ENCODE measurements at places on chromosomes 11 and 22.

- no peak for DNase-seq
Measured at GRCh38 chr11:47861728-47862127, 13.6 kb upstream of the NUP160 start.

DNA sequence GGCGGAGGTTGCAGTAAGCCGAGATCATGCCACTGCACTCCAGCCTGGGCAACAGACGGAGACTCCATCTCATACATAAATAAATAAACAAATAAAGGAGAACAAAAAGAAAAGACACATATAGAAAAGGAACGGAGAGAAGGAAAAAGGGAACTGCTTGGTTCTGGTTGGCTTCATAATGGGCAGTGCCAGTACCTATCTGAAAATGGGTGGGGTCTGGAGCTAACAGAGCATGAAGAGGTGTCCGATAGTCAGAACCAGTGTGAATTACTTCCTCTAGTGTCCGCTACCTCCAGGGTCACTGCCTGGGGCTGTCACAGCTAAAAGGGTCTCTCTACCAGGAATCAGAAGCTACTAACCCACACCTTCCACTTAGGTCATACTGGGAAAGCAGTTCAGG is 27.2 kb upstream of the TTC28 start:
- no peak for DNase-seq

DNA sequence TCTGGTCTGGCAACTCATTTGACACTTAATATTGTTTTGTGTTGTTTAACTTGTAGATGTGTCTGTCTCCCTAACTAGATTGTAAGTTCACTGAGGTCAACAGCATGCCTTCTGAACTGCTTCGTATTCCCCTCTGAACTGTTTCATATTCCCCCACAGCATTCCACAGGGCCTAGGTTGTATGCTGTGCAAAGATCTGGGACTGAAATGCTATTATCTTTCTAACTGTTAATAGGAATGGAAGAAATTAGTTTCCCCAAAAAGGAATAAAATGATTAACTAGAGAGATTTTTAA is 38.2 kb downstream of the ZNRF3 start:
- DNase-seq, result no peak

GRCh38 chr11:47270331-47271271 is 668 bp downstream of the MADD start:
- peak; percentile 62 for DNase-seq

GRCh38 chr22:19959587-19960490 is 18.2 kb upstream of the TXNRD2 start:
- DNase-seq, result no peak

- no peak for DNase-seq
Measured at GRCh38 chr11:33703234-33703633, 2.6 kb upstream of the C11orf91 start.

DNA sequence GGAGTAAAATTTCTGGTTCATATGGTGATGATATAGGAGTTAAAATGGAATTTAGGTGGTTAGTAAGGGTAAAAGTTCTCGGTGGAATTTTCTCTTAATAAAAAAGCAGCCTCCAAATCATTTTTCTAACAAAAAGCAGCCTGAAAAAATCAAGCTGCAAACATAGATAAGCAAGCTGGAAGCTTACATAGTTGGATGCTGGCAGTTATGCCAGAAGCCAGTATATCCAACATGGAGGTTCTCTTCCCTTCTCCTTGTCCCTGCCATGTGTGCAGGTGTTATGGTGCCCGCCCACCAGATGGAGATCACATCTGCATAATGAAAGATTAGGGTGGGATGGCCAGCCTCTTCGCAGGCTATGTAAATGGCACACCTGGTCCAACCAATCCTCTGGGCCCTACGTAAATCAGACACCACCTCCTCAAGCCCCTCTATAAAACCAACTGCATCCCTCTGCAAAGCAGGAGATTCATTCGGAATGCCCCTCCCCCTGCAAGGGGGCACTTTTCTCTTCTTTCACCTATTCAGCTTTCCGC is 22.4 kb downstream of the PIWIL3 start:
- no peak for DNase-seq

DNA sequence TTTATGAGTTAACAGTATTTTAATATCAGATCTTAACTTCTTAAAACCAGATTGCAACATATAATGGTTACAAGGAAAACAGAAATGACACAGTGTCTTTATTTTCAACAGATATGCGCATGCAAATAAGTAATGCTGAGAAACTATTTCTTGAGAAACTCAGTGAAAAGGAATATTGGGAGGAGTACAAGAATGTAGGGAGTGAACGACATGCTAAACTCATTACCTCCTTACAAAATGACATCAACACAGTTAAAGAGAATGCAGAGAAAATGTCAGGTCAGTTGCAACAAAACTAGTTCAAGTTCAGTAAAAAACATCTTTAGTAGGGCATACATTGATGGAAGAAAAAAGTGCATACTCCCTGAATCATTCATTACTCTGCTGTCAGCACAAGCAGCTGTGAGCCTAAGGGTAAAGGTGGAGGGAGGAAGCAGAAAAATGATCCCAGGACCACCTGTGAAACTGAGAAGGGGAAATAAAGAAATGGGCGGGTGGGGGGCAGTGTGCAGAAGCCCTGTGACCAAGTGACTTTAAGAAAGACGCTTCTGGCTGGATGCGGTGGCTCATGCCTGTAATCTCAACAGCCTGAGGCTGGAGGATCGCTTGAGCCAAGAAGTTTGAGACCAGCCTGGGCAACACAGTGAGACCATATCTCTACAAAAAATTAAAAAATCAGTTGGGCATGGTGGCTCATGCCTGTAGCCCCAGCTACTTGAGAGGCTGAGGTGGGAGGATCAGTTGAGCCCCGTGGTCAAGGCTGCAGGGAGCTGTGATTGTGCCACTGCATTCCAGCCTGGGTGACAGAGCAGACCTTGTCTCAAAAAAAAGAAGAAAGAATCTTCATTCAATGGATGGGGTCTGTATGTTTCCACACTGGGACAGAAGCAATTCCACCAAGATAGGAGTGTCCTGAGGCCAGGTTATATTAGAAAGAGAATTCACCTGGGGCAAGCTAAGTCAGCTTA is 31.2 kb downstream of the CCDC83 start:
- DNase-seq, result no peak

DNA sequence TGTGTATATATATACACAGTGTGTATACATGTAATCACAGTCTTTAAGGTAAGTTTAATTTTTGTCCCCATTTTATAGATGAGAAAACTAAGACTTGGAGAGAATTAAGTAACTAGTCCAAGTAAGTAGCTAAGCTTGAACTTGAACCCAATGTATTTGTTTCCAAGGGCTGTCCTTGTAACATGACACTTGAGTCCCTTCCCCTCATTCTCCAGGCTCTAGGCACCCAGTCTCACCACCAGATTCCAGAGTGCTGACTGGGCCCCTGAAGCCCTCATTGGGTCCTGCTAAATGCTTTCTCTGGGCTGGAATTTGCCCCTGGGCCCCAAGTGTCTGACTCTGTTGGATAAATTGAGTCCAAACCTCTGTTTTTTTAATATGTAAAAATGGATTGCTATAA is 45.5 kb downstream of the ADM start:
- DNase-seq, result peak; percentile 98

- DNase-seq, result peak; percentile 93
Measured at GRCh38 chr11:64996710-64997380, at the start of gene BATF2. Gene BATF2, minus strand, starts transcription at chr11:64996971. Its CDS starts 57 bp downstream, at chr11:64996914.

DNA sequence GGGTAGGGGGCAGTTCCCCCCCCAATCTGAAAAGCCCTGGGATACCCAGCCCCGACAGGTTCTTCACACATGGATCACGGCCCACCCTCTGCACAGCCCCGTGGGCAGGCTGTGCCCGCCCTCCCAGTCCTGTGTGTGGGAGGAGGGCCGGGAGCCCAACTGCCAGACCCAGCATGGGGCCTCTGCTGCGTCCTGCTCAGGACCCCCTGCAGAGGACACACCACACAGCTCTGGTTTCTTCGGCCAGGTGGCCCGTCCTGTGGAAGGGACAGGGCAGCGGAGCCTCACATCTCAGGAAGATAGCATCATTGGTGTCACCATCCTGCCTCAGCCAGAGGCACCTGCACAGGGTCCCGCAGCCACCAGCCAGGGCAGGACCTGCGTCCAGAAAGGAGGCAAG is 396.0 kb downstream of the TBC1D22A start:
- DNase-seq, result no peak

- DNase-seq, result peak; percentile 9
Measured at GRCh38 chr11:7314811-7315604, 63.3 kb downstream of the SYT9 start.

- DNase-seq, result no peak
Measured at GRCh38 chr11:45960387-45961095, 38.1 kb downstream of the LARGE2 start.

GRCh38 chr22:20792966-20793728 is 19.2 kb downstream of the SERPIND1 start:
- no peak for DNase-seq

DNA sequence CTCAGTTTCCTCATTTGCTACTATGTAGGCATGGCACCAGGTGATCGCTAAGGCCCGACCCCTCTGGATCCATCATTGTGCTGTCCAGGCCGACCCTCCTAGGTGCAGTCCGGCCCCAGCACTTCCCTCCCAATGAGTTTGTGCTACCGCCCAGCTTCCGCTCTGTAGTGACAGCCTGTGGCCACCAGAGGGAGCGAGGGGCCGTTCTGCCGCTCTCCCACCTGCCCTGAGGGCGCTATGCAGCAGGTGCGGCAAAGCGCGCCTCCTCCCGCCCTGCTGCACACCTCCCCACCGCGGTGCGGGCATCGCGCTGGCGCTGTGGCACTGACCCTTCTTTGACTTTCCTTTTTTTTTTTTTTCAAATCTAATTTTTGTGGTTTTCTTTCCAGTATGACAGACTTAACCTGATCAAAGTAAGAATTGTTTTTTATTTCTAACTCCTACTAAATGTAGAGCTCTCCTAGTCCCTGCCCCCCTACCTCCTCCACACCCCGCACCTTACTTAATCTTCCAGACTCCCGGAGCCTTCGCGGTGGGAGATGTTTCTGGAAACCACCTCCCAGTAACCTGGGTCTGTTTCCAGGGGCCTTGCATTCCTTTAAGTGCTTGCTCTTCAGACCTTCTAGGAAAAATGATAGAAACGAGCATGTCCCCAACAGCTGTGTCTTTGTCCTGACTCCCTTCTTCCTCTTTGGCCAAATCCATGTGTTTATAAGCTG is 73.7 kb downstream of the SCN3B start:
- DNase-seq, result peak; percentile 80

GRCh38 chr11:66809592-66809991 is 33.6 kb upstream of the RCE1 start:
- no peak for DNase-seq

- DNase-seq, result no peak
Measured at GRCh38 chr11:75891947-75892739, 77.1 kb downstream of the UVRAG start.

GRCh38 chr11:46278387-46279125 is 1.1 kb downstream of the CREB3L1 start:
- DNase-seq, result peak; percentile 79

- no peak for DNase-seq
Measured at GRCh38 chr11:133515107-133515506, 17.2 kb downstream of the OPCML start.

- DNase-seq, result no peak
Measured at GRCh38 chr11:65596520-65596919, 920 bp upstream of the KCNK7 start.

DNA sequence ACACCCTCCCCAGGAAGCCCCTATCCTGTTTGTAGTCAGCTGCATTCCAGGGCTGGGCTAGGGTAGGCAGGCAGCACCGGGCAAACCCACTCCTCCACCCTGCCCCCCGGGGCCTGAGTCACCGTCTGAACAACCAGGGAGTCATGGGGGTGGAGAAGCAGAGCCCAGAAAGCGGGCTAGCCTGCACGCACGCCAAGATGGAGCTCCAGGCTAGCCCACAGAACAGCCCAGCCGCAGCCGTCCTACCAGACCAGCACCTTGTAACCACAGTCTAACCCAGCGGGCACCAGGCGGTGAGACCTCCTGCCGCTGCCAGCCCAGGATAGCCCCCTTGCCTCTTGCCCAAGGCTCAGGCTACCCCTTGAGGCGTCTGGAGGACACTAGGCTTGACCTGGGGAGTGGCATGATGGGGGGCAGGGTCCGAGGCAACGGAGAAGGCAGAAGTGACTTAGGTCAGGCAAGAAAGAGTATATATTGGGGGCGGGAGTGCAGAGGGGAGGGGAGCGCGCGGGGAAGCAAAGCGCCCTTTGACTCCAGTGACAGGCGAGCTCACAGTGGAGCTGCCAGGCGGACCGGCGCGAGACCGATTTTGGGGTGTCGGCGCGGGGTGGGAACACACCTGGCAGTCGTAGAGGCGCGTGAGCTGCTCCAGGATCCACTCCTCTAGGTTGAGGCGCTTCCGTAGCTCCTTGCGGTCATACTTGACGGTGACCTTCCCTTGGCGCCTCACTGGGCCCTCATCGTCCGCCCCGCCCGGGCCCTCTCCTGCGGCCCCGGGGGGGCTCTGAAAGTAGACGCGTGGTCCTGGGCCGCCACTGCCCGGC is 734 bp downstream of the PPP1R14B start:
- peak; percentile 91 for DNase-seq

GRCh38 chr11:93756748-93757147 is 15.3 kb downstream of the C11orf54 start:
- DNase-seq, result no peak

DNA sequence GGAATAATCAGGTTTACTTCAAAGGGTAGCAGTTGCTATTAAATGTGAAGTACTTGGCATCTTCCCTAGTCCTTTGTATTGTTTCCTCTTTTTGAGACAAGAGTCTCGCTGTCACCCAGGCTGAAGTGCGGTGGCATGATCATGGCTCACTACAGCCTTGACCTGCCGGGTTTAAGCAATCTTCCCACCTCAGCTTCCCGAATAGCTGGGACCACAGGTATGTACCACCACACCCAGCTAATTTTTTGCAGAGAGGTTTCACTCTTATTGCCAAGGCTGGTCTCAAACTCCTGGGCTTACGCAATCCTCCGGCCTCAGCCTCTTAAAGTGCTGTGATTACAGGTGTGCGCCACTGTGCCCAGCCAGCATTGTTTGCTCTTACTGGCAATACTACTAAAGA is 36.2 kb upstream of the RAPSN start:
- DNase-seq, result no peak

DNA sequence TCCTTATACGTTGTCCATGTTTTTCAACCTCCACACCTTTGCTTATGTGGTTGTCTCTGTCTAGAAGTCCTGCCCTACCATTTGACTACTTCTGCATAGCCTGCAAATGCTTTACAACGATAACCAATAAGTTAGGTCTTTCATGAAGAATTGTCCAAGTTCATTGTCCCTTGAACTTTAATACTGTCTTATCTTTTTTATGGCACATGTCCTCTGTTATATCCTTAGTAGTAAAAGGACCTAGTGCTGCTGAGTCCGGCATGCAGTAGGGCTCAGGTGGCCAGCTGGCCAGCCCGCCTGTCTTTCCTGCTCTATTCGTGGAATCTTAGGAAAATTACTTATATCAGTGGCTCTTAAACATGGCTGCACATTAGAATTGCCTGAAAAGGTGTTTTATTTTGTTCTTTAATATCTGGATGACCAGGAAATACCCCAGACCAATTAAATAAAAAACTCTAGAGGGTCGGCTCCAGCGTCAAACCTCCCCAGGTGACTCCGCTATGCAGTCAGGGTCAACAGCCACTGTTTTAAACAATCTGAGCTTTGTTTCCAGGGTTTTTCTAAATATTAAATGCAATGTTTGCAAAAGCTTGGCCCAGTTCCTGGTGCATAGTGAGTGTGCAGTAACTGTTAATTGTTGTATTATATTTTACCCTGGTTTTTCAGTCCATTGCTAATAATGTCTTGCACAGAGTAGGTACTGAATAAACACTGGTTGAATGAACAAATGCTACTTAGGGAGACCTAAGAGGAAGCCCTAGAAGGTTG is 64.6 kb upstream of the SESN3 start:
- DNase-seq, result no peak

GRCh38 chr22:35960854-35961253 is 67.8 kb downstream of the RBFOX2 start:
- no peak for DNase-seq
